Right atrium auricular region (tissue), 2 donors: ENCODE measurements at places on chromosomes 7 and 10. TPM values are rescaled to one million over a fixed set of nuclear protein-coding genes. Genes with fewer than 3 reads are reported as not detected.

Gene TMEM140
- total RNA-seq = 14.9 TPM

Gene PCLO
- total RNA-seq = 2.9 TPM

DNA sequence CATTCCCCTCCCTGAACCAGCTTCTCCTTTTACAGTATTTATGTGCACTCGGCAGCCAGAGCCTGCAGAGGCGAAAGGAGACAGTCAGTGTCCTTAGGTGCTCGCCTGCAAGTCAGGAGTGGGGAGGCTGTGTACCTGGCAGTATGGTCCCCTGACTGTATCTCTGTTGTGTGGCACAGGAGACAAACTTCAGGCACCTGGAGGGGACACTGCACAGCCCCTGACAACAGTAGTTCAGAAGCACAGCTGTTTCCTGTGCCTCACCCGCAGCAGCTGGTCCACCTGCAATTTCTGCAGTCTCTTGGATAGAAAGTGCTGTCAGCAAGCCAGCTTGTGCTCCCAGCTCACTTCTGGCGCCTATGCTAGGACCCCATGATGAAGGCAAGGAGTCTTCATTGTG lies 73.4 kb upstream of the LAMB4 start:
- DNase-seq = no peak

DNA sequence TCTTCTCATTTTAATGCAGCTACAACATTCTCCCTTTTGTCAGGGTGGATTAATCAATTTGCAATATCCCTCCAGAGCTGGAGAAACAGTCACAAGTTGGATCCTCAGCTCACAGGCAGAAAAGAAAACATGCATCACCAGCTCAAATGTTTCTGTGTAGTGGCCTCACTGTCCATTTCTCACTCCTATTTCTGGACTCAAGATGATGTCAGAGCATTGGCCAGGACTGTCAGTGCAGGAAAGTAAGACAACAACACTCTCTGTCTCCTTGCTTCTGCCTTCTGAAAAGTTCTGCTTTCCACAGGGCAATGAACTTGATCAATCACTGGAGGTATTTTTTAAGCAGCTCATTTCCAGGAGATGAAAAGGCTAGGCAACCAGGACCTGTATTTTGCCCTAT lies 8.2 kb upstream of the SVIL start:
- DNase-seq = no peak

- no peak for DNase-seq
Measured at GRCh38 chr7:1193593-1194424, 33.8 kb upstream of the ZFAND2A start.

- DNase-seq = no peak
Measured at GRCh38 chr10:131726076-131726880, 174.5 kb upstream of the PPP2R2D start.

GRCh38 chr7:142632271-142633134 lies 116.8 kb upstream of the PRSS1 start:
- no peak for DNase-seq

Gene LEP
- total RNA-seq = 2.2 TPM

DNA sequence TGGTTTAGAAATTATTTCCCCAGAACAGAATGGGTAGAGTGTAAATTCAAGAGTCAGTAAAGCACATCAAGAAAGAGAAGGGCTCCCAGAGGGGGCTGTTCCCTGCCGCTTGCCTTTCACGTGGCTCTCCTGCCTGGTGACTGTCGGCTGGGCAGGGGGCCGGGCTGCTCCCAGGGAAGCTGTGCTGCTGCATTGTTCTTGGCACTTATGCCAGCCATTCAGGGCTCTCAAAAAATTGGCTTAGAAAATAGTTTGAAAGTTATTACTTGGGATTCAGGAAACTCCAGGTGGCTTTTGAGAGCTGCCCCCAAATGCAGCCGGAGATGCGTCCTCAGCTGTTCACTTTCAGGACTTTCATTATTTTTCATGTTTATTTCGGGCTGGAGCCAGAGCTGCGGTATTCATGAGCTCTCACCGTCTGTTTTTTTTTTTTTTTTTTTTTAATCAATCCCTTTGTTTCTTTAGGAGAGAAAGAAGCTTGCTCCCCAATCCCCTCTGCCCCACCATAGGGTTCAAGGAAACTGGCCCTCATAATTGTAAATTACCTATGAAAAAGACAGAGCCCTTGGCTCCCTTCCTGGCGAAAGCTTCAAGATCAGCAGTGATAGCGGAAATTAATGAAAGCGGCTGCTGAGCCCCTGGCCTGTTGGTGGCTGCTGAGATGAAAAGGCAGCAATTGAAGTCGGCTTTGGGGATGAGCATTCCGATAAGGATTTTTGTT lies 94.1 kb downstream of the SORCS3 start:
- no peak for DNase-seq

DNA sequence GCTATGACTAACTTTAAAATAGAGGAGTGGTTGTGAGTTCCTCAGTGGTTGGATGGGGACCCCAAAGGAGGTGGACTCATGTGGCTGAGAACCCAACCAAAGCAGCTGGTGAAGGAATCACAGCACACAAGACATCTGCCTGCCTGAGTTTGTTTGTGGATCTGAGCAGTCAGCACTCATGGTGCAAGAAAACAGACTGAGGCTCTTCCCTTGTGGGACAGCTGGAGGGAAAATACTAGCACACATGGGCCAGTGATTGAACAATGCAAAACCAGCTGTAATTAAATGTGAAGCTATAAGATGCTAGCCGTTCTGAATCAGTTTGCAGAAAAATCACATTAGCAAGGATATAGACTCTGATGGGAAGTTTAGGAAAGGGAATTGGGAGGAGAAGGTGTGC lies 707.3 kb downstream of the GRID1 start:
- DNase-seq = no peak

GRCh38 chr7:132488634-132489302 lies 87.5 kb downstream of the PLXNA4 start:
- DNase-seq = no peak

GRCh38 chr7:83162402-83163256 lies at the start of gene PCLO:
PCLO (minus strand) TSS chr7:83162884; CDS start chr7:83162592, 292 bp downstream.
- no peak for DNase-seq

GRCh38 chr7:20236790-20237189 lies 19.6 kb upstream of the MACC1 start:
- no peak for DNase-seq

DNA sequence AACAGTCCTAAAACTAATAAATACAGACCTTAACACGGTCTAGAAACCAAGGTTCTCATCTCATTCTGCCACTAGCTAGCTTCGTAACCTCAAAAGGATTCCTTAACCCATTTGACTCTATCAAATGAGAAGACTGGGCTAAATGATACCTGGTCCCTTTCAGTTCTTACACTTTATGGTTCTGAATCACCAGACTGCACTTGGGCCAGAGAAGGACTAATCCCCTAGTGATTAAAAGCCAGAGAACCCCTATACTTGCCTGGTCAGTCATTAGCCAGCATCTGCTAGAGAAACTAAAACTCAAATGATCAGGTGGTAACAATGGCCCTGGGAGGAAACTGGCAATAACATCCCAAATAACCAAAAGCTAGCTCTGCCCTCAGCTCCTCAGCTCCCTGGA lies 16.8 kb downstream of the TMEM243 start:
- DNase-seq = no peak

DNA sequence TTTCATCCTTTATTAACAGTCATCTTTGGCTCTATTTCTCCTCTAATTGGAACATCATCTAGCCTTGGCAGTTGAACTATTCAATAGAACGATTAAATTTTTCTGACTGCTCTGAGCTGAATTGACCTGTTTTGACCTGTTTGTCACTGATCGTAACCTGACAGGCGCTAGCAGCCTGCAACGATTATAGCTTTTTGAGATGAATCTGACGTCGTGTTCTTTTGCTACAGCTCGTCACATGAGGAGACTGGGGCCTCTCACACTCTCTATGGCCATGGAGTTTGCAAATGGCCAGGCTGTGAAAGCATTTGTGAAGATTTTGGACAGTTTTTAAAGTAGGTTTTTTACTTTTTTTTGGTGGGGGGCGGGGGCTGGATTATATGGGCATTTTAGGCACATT lies 229.8 kb downstream of the FOXP2 start:
- DNase-seq = no peak

- DNase-seq = no peak
Measured at GRCh38 chr7:25559581-25560367, 331.5 kb upstream of the NPVF start.

Gene OPN4
- 0.19 TPM for total RNA-seq

GRCh38 chr7:108613949-108614381 lies 44.3 kb downstream of the DNAJB9 start:
- DNase-seq = no peak

Gene CALCR
- total RNA-seq = not detected

- DNase-seq = no peak
Measured at GRCh38 chr7:156167417-156167807, 355.1 kb upstream of the SHH start.

GRCh38 chr7:80335511-80336231 lies 176.2 kb downstream of the GNAT3 start:
- DNase-seq = no peak

DNA sequence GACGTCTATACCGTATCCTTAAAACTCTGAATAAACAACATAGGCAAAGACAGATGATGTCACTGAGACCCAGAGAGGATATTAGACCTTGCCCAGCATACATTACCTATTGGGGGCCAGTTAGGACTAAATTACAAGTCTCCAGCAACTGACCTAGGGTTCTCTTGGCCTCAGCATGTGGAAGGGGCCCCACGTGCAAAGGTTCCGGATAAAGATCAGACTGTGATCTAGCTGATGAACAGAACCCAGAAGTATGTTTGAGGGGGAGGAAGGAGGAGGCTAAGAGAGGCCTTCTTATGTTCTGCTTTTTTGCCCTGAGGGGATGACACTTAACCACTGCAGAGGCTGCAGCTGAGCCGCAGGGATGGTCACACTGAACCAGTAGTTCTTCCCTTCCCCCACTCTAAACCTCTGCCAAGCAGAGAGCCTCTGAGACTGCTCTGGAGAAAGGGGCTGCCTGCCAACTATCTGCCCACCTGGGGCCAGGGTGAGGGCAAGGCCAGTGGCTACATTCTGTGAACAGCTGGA lies 24.0 kb upstream of the KMT2C start:
- DNase-seq = no peak

GRCh38 chr10:110274647-110275046 lies 30.1 kb downstream of the SMNDC1 start:
- DNase-seq = no peak

DNA sequence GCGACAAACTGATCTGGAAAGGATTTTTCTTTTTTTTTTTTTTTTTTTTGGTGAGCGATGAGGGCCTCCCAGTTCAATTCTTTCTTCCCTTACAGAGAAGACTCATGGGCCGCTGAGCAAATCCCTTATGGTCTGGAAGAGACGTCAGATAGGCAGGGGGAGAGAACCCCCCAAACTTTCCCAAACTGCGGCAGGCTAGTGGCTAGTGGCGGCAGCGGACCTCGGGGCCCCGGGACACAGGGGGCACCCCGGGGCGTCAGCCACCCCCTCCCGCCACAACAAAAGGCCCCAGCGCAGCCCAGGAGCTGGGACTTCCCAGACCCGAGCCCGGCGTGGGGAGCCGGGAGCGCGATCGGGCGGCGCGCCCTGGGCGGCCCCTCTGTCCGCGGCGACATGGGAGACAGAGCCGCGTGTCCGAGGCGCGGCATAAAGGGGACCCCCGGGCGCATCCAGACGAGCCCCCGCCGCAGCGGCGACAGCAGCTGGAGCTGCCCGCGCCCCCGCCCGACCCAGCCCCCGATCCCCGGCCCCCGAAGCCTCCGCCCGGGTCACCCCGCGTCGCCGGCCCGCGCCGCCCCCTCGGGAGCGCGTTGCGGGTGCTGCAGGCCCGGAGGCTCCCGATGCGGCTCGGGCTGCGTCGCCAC lies 755 bp downstream of the FAM171A1 start:
- no peak for DNase-seq

DNA sequence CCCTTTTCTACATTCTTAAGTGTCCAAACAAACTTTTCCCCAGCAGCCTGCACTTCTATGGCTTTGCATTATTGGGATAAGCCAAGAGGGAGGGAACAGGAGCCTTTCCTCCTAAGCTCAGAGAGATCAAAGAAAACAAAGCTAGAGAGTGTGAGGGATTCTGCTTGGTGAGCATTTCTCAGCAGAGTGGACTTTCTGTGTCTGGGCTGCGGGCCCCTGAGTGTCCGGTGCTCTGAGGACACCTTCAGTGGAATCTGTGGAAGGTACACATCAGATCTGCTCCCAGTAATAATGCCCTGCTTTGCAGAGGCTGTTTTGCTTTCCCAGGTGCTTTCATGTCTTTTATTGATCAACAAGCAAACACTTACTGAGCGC lies 50.2 kb downstream of the KCNMA1 start:
- no peak for DNase-seq

- DNase-seq = no peak
Measured at GRCh38 chr10:117537904-117538524, 4.5 kb upstream of the EMX2 start.

GRCh38 chr7:117012696-117013095 lies 59.4 kb downstream of the ST7 start:
- DNase-seq = no peak

GRCh38 chr10:109991266-109991855 lies 16.4 kb upstream of the ADD3 start:
- DNase-seq = no peak

Gene MYH16
- not detected for total RNA-seq

DNA sequence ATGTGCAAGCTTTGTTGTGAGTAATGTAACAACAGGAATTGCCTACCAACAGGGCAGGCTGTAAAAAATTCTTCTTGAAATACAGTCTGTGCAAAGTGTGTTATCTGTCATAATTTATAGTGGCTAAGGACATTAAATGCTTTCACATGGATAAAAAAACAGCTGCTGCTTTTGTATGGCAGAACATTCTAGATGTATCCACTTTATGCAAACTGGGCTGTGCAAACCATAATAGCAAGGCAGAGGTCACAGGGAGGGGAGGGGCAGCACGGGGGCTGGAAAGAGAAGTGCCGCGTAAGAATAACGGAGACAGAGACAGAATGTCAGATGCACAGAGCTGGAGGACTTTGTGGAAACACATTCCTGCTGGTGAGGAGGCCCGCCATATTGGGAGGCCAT lies 86.1 kb downstream of the VOPP1 start:
- DNase-seq = no peak

Gene ETV1
- total RNA-seq = 58.4 TPM
